Breast epithelium (tissue), 4 donors: ENCODE measurements at places on chromosomes 7 and 10. TPM values are rescaled to one million over a fixed set of nuclear protein-coding genes. Genes with fewer than 3 reads are reported as not detected.

Gene INMT
- 66.7 TPM for total RNA-seq

Gene ZNF735
- not detected for total RNA-seq

- DNase-seq: no peak
These were observed 40.8 kb upstream of the WIPF3 start for GRCh38 chr7:29765490-29765889.

GRCh38 chr7:127995881-127996215 is 35.4 kb downstream of the LRRC4 start:
- DNase-seq: no peak

DNA sequence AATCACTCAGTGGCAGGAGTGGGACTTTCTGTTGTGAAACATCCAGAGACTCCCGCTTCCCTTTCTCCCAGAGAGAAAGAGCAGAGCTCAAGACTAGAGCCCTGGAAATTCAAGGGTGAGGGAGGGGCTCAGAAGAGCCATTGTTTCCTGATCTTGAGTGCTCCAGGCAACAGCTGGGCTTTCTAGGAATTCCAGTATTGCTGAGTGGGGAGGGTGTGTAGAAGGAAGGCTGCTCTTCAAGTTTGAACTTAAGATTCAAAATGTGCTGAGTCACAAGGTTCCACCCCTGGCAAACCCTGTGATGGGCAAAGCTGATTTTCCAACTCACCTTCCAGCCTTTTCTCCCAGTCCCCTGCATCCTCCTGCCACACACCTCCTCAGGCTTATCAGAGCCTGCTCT is 42.3 kb upstream of the MSRB2 start:
- DNase-seq: no peak

Gene CTAGE4
- total RNA-seq: 31.5 TPM

Gene PLAU
- 5.2 TPM for total RNA-seq

DNA sequence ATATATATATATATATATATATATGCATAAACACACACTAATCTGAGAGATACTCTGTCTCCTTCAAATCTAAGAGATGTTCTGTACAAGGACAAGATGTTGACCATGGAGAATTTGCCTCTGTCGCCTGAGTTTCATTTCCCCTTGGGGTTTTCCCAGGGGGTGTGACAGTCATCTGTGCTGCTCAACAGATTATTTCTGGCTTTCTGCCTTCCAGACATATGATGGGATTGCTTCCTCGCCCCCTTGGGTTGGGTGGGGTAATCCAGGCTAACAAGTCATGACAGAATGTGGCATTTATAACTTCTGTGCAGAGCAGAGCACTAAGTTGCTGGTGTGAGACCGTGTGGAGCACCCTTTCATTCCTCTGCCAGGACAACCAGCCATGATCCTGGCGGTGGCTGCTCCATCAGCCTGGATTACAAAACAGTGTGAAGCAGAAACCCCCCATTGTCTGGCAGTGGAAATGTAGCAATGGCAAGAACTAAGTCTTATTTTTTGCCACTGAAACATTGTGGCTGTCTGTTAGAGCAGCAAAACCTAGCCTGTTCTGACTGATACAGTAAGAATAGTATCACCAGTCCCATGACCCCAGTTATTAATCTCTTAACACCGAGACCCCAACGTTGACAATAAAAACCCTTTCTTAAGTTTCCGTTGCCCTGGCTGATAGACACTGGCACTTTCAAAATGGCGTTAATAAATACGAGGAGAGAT is 13.7 kb upstream of the USP6NL start:
- DNase-seq: no peak

Gene PCDH15
- not detected for total RNA-seq

Gene MLXIPL
- total RNA-seq: 21.3 TPM

Gene NPFFR1
- total RNA-seq: not detected

Gene RARRES2
- 156 TPM for total RNA-seq

GRCh38 chr10:69855346-69856111 is 53.8 kb downstream of the COL13A1 start:
- DNase-seq: no peak

Gene TRPV5
- not detected for total RNA-seq

DNA sequence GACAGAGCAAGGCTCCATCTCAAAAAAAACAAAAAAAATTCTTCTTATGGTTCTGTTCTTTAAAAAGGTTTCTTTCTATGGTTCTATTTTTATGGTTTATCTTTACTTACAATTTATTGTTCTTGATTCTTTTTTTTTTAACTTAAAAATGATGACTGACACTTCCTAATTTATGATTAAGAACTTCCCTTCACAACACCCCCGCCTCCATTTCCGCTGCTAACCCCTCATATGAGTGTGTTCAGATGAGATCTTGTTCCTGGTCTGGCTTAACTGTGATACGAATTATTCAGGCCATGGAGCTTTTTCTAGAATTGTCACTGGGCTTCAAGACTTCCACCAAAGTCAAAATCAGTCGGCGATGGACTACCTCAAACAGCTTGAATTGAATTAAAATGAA is 33.9 kb downstream of the PTER start:
- no peak for DNase-seq

Gene AMPH
- 5.0 TPM for total RNA-seq

Gene FGFBP3
- 1.1 TPM for total RNA-seq

Gene PCLO
- total RNA-seq: 5.3 TPM

GRCh38 chr10:30346131-30346530 is 2.9 kb downstream of the MTPAP start:
- no peak for DNase-seq

GRCh38 chr10:56181607-56182006 is 179.5 kb downstream of the ZWINT start:
- DNase-seq: no peak

GRCh38 chr10:25104441-25104840 is 70.4 kb upstream of the GPR158 start:
- DNase-seq: no peak

- no peak for DNase-seq
These were observed 942.9 kb downstream of the ANKRD7 start for GRCh38 chr7:119167431-119167830.

GRCh38 chr10:76244061-76244686 is 812.8 kb downstream of the LRMDA start:
- no peak for DNase-seq

- DNase-seq: no peak
These were observed 257.4 kb downstream of the KCNMA1 start for GRCh38 chr10:77380191-77380590.

- no peak for DNase-seq
These were observed 217.1 kb downstream of the CAMK1D start for GRCh38 chr10:12566161-12567115.

DNA sequence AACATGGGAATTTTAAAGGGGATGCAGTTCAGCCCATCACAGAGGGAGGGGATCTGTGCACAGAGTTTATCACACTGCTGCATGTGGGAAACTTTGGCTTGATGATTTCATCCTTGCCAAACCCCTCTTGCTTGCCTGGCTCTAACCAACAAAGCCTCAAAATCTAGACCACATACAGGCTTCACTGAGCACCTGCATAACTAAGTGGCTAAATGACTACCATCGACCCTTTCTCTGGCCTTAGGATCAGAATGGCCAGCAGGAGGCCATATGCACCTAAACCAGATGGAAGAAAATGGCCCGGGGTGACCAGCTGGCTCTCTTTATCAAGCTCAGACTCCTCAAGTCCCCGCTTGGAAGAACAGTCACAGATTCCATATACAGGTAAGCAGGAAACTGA is 15.6 kb upstream of the ZNF25 start:
- no peak for DNase-seq

Gene INSYN2A
- total RNA-seq: 5.9 TPM

DNA sequence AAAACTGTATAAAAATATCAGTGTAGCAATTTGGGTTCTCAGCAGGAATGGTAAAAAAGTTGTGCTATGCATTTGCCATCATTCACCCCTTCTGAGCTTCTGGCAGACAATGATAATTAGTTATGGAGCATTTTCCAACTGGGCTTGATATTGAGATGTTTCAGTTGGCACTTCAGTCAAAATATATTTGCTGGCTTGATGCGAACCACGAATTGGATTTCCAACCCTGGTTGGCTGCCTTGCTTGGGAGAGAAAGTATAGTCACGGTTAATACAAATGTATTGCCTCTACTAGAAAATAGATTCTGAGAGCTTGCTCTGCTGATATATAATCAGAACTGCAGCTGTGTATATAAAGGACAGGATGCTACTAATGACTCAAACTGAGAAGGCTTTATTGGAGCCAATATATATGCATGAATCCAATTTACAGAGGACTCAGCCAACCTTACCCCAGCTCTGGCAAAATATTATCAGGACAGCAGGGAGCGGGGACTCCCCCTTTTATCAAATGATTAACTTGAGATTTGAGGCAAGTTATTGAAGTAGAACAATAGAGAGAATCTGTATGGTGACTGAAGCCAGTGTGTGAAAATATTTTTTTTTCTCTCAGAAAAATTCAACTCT is 219.8 kb upstream of the SMIM30 start:
- no peak for DNase-seq

- DNase-seq: no peak
These were observed 27.7 kb upstream of the VAX1 start for GRCh38 chr10:117165538-117166417.

Gene EBF3
- total RNA-seq: 4.2 TPM

DNA sequence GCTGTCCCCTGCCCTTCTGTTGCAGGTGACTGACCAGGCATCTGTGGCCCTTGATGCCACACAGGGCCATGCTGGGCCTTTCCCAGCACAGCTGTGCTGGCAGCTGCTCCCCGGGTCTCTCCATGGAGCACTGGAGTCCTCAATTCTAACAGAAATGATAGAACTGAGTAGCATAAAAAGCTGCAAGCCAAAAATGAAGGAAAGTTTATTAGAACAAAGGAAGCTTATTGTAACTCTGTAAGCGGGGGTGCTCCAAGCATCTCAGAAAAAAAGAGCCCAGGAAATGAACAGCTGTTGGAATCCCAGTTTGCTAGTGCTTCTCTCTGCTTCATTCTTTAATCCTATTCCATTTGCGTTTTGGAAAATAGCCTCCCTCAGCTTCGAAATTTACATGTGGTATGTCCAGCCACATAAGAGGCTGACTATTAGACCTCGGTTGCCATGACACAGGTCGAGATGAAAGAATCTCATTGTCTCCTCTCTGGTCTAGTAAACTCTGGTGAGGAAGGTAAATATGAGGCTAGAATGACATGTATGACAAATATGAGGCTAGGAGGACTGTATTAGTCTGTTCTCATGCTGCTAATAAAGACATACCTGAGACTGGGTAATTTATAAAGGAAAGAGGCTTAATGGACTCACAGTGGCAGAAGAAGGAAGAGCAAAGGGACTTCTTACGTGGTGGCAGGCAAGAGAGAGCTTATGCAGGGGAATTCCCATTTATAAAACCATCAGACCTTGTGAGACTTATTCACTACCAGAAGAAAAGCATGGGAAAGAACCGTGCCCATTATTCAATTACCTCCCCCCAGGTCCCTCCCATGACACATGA is 23.7 kb downstream of the EPDR1 start:
- DNase-seq: no peak

Gene SKIDA1
- total RNA-seq: 0.59 TPM

DNA sequence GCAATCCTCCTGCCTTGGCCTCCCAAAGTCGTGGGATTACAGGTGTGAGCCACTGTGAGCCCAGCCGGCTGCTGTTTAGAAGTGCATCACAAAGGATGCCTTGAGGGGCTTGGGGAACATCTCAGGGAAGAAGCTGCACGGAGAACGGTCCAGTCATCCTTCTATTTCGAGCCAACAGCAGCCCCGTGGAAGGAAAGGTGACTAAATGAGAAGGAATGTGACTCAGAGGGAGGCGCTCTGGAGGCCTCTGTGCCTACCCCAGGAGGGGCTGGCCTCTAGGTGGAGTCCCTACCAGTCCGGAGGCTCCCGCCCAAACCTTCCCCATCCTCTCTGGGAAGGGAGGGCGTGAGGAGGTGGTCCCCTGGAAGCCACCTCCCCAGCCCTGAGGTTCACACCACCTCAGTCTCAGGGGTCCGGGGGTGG is 76.2 kb downstream of the CTBP2 start:
- no peak for DNase-seq

GRCh38 chr7:46257761-46258448 is 336.8 kb upstream of the IGFBP3 start:
- DNase-seq: no peak

Gene NDUFA5
- total RNA-seq: 34.9 TPM

Gene GSTO2
- 0.48 TPM for total RNA-seq

GRCh38 chr7:22445140-22445743 is 54.7 kb downstream of the STEAP1B start:
- peak; percentile 61 for DNase-seq

GRCh38 chr10:20814116-20814515 is 83.0 kb downstream of the NEBL start:
- no peak for DNase-seq
